ENCODE measurements at places on chromosomes 7 and 10.

GRCh38 chr7:28560767-28561166 is 148.4 kb downstream of the CREB5 start:
- H3K36me3 ChIP-seq = no peaks in the 10 kb centered on the region
- no peaks in the 10 kb centered on the region for H3K4me1 ChIP-seq
- no peak overlapping the region for H3K4me3 ChIP-seq
- H3K27me3 ChIP-seq = peaks cover 16% of the 10 kb centered on the region

DNA sequence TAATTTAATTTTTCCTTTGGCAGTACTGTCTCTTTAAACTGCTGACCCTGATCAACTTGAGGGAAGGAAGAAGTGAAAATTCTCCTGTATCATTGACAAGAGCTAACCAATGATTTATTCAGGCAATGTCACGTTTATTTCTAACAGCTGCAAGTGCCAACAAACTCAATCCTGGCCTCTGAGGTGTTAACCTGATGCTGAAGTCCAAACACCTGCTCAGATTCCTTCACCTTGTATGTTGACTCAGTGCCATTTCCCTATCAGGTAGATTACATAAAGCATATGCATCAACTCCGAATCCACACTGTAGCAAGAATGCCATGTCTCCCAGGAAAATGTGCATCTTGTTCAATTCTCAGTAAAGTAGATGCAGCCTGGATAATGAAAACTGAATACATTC is 820.0 kb downstream of the XPNPEP1 start:
- no peak overlapping the region for H3K4me3 ChIP-seq
- no peak overlapping the region for H3K27ac ChIP-seq
- H3K27me3 ChIP-seq = no peaks in the 10 kb centered on the region
- H3K4me1 ChIP-seq = no peaks in the 10 kb centered on the region
- no peaks in the 10 kb centered on the region for H3K36me3 ChIP-seq
- no peak for DNase-seq

- H3K4me3 ChIP-seq = peak overlapping the region; percentile 65
- DNase-seq = peak; percentile 69
- peaks cover 4% of the 10 kb centered on the region for H3K27me3 ChIP-seq
- peaks cover 24% of the 10 kb centered on the region for H3K4me1 ChIP-seq
- peaks cover 32% of the 10 kb centered on the region for H3K36me3 ChIP-seq
Observed at GRCh38 chr10:119030421-119031250, 1.1 kb downstream of the NANOS1 start.

GRCh38 chr10:48802611-48803071 is 118.0 kb downstream of the WDFY4 start:
- no peak overlapping the region for H3K4me3 ChIP-seq
- no peak for DNase-seq
- peaks cover 19% of the 10 kb centered on the region for H3K36me3 ChIP-seq
- H3K4me1 ChIP-seq = peaks cover 70% of the 10 kb centered on the region
- H3K27ac ChIP-seq = peak overlapping the region; percentile 68
- H3K27me3 ChIP-seq = no peaks in the 10 kb centered on the region

DNA sequence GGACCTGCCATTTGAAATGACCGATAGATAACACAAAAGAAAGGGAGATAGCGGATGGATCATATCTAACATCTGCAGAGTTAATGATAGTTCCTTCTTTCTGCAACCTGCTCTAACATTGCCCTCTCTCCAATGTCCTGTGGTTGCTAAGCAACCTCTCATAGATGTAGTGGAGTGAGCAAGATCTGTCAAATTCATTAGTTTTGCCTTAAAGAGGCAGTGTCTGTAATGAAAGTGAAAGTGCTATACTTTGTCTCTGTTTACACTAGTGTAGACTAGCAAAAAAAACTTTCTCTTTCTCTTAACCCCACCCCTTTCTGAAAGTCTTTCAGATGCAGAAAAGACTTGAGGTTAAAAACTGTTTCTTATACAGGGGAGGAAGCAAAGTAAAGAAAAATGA is 1196.9 kb downstream of the SORCS3 start:
- peaks cover 10% of the 10 kb centered on the region for H3K4me1 ChIP-seq
- H3K4me3 ChIP-seq = peak overlapping the region; percentile 72
- H3K27me3 ChIP-seq = no peaks in the 10 kb centered on the region
- H3K36me3 ChIP-seq = no peaks in the 10 kb centered on the region

DNA sequence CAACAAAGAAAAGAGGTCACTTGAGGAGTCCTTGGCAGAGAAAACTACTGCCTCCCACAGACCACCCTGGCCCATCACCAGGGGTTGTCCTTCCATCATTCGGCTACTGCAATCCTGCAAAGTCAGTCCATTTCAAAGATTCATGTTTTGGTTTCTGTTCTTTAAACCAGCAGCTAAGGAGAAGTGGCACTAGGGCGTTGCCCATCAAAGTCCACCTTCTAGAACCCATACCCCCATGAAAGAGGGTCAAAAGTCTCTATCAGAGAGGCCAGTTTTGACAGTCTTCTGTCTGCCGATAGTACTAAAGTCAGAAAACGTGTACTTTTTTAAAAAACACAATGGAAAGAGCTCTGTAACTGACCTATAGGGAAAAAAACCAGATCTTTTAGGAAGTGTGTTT is 14.4 kb downstream of the CCDC6 start:
- H3K27me3 ChIP-seq = no peaks in the 10 kb centered on the region
- no peak for DNase-seq
- H3K4me3 ChIP-seq = no peak overlapping the region
- H3K36me3 ChIP-seq = peaks cover 15% of the 10 kb centered on the region

- no peaks in the 10 kb centered on the region for H3K27me3 ChIP-seq
- peak; percentile 73 for DNase-seq
- peak overlapping the region; percentile 99 for H3K27ac ChIP-seq
- peak overlapping the region; percentile 97 for H3K4me3 ChIP-seq
- peaks cover 56% of the 10 kb centered on the region for H3K4me1 ChIP-seq
Observed at GRCh38 chr10:72088889-72089575, 681 bp upstream of the SPOCK2 start.

DNA sequence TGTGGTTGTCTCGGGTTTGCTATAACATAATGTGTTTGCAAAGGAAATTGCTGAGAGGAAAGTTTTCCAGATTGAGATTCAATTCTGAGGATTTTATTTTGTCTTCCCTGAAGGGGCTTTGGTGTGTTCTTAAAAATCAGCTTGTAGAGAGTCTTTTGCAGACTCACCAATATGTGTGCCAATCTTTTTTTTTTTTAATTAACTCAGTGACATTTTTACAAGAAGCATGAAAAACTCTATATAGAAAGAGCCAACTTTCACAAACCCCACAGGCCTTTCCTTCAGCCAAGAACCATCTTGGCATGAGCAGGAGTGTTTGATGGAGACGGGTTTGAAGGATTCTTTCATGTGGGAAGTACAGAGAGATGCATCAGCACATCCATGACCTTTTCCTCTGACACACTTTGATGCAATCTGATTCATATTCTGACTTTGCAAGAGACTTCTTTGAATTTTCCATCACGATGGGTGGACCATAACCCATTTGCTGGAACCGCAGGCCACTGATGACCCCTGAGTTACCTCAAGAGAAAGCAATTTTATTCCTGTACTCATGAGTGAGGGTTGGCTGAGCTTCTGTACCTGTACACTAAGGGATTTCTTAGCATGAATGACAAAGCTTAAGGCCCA is 892.6 kb downstream of the XPNPEP1 start:
- H3K4me3 ChIP-seq = no peak overlapping the region
- DNase-seq = no peak
- no peak overlapping the region for H3K27ac ChIP-seq
- H3K4me1 ChIP-seq = no peaks in the 10 kb centered on the region

- no peaks in the 10 kb centered on the region for H3K36me3 ChIP-seq
- H3K4me1 ChIP-seq = no peaks in the 10 kb centered on the region
- no peak for DNase-seq
- H3K4me3 ChIP-seq = no peak overlapping the region
Observed at GRCh38 chr7:41039981-41040380, 662.9 kb downstream of the INHBA start.

All from activated CD8-positive, alpha-beta T cell treated with anti-CD3 and anti-CD28 coated beads, Interleukin-2, amount 10 ng/mL, durations not matched to agents 7 days and 5 days (primary cell).